Spinal cord (tissue), 10 donors: ENCODE measurements at places on chromosomes 2 and 18. TPM values are rescaled to one million over a fixed set of nuclear protein-coding genes. Genes with fewer than 3 reads are reported as not detected.

The SERPINE2 gene
- 179 TPM for polyA plus RNA-seq

The SERPINB10 gene
- not detected for polyA plus RNA-seq

The ABCG5 gene
- polyA plus RNA-seq = 0.44 TPM

The GAL3ST2 gene
- polyA plus RNA-seq = 0.79 TPM

The SLC9A2 gene
- polyA plus RNA-seq = 1.5 TPM

The DIS3L2 gene
- polyA plus RNA-seq = 37.2 TPM

The CRYBA2 gene
- polyA plus RNA-seq = 0.76 TPM

The METTL8 gene
- 15.6 TPM for polyA plus RNA-seq

The ATP6V1B1 gene
- polyA plus RNA-seq = 0.59 TPM

The SIX3 gene
- polyA plus RNA-seq = not detected

The STARD6 gene
- not detected for polyA plus RNA-seq

The UGT1A5 gene
- not detected for polyA plus RNA-seq

The CCDC141 gene
- polyA plus RNA-seq = 0.89 TPM

The KCNK3 gene
- 36.0 TPM for polyA plus RNA-seq

The ECEL1 gene
- 82.6 TPM for polyA plus RNA-seq

The LGALSL gene
- 41.0 TPM for polyA plus RNA-seq

The DLGAP1 gene
- 30.7 TPM for polyA plus RNA-seq

The MROH2A gene
- polyA plus RNA-seq = not detected

The ALK gene
- 15.9 TPM for polyA plus RNA-seq

The SLC9A4 gene
- 0.12 TPM for polyA plus RNA-seq

The CYRIA gene
- polyA plus RNA-seq = 44.8 TPM

The C2orf66 gene
- polyA plus RNA-seq = 1.4 TPM

The PSMD14 gene
- polyA plus RNA-seq = 54.2 TPM
